T-helper 9 cell (primary cell): ENCODE measurements at places on chromosomes 13 and 19.

DNA sequence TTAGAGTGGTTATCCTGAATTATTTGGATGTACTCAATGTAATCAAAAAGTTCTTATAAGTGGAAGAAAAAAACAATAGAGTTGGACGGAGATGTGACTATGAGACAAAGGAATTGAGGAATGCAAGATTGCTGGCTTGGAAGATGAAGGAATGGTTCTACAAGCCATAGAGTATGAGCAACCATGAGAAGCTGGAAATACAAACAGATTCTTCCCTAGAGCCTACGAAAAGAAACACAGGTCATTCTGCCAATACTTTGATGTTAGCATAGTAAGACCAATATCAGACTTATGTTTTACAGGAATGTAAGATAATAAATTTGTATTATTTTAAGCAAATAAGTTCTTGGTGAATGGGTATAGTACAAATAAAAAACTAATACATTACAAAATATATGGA is 249.2 kb downstream of the DIAPH3 start:
- no peak for DNase-seq

DNA sequence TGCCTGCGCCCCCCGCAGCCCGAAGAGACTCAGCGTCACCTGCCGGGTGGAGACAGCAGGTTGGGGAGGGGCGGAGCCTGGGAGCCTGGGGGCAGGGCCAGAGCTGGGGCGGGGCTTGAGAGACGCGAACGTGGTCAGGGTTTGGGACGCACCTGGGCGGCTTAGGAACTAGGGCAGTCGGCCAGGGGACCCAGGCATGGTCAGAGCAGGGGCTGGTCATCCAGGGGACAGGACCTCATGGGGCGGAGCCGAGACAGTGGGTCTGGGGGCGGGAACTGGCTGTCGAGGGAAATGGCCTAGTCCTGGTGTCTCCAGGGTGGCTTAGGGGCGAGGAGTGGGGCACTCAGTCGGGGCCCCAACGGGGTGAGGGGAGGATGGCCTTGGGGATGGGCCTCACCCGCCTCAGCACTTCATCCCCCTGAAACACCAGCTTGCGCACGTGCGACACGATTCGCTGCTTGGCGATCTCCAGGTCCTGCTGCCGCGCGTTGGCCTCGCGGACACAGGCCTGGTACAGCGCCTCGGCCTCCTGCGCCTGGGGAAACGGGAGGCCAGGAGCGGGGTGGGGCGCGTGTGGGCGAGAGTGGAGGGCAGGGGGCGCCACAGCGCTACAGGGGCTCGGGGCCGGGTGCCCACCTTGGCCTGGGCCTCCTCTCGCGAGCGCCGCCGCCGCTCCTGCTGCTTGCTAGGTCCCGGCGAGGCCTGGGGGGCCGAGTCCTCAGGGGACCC is 5.8 kb downstream of the GMIP start:
- no peak for DNase-seq

- no peak for DNase-seq
These were observed 88.9 kb downstream of the KDM4B start for GRCh38 chr19:5057860-5058259.

DNA sequence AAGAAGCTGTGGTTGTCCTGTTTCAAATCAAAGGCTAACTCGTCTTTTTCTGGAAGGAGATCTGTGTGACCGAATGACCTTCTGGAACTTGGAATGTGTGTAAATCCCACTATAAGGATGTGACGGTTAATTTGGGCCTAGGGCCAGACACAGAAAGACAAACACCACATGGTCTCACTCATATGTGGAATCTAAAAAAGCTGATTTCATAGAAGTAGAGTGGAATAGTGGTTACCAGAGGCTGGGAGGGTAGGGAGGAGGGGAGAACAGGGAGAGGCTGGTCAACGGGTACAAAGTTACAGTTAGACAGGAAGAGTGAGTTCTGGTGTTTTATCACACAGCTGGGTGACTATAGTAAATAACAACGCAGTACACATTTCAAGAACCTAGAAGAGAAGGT is 39.3 kb upstream of the RGCC start:
- DNase-seq, result no peak

DNA sequence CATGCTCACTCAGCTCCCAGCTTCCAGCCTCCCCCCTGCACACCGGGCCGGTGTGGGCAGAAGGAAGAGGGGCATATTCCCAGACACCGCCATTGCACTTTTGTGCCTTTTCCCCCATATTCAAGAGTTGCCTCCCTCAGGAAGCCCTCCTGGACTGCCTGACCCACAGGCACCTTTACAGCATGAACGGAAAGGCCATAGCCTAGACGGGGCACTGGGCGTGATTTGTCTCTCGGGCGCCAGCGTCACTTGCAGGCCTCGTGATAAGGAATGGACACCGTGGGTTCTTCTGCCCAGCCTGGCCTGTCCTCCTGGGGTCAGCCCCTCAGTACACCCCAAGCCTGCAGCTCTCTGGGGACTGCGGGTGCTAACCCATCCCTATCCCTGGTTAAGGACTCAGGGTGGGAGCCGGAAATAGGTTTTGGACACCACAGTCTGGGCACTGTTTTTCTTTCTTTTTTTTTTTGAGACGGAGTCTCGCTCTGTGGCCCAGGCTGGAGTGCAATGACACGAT is 933 bp upstream of the UQCR11 start:
- no peak for DNase-seq

DNA sequence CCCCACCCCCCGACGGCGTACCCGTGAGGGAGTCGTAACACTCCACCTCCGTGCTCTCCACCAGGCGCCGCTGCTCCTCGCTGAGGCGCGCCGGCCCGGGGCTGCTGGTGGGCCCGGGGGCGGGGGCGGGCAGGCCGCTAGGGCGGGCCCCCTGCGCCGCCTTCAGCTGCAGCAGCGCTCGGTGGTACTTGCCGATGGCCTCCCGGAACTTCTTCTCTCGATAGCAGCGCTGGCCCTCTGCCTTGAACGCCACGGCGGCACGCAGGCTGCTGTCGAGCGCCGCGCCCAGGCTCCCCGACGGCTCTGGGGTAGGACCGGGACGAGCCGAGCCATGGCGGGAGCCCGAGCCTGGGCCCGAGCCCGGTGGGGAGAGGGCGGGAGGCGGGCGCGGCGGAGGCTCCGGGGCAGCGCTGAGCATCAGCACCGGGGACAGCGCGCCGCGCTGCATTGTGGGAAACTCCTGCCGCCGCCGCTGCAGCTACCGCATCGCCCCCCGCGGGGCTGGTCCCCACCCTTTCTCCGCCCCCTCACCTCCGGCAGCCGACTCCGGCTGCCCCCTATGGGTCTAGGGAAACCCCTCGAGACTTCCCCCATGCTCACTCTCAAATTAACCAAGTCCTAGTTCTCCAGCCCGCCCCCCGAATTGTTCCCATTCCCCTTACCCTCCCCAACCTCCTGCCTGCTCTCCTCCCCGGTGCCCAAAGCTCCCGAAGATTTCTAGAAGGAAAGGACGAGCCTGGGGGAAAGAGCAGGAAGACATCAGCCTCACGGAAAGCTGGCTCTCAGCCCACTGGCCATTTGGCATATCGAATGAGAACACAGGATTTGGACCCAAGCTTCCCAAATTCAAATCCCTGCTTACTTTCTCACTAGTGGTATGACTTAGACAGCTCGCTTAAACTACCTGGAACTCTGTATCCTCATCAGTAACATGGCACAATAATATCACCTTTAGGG is at the start of gene TTC9B:
TSS of gene TTC9B (minus strand) at position 451 of the 957 bp plus-strand sequence. CDS start at position 448, 3 bp downstream.
- peak; percentile 37 for DNase-seq

DNA sequence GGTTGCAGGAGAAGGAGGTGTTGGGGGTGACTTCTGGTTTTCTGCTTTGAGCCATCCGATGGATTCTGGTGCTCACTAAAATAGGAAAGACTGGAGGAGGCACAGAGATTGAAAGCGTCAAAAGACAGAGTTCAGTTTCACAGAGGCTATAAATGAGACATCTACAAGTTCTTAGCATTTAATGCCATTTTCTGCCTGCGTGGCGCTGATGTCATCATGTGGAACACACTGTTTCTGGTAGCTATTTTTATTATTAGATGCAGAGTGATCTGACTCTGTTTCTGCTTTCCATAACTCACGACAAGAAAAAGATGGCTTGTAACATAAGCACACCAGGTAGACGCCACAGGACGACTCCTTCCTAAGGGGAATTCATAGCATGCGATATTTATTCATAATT is 3.3 kb upstream of the SLC39A3 start:
- DNase-seq, result no peak

- DNase-seq, result no peak
These were observed 25.7 kb downstream of the CCDC70 start for GRCh38 chr13:51887468-51887867.

GRCh38 chr19:9735986-9736385 is 32.6 kb downstream of the ZNF846 start:
- no peak for DNase-seq

- DNase-seq, result no peak
These were observed 3.1 kb downstream of the A1BG start for GRCh38 chr19:58350001-58350861.

GRCh38 chr19:291006-291521 is at the start of gene PLPP2:
Gene PLPP2 (minus strand): TSS chr19:291403. CDS start chr19:291336, 67 bp downstream.
- no peak for DNase-seq

- no peak for DNase-seq
These were observed 211.5 kb downstream of the URI1 start for GRCh38 chr19:30153326-30154210.

DNA sequence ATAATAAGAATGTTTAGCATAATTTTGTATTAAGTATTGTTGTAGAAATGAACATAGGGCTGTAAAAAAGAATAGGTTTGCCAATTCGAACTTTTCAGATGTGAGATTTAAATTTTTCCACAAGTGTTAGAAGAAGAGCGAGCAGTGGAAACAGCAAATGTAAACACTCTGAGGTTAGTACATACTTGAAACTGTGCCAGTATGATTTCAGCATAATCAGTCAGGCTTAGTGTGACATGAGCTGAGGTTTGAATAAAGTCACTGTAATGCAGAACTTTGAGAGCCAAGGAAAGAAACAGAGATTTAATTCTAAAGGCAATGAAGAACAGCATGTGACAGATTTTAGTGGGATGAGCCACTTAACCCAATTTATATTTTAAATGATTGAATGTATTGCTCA is 2166.4 kb downstream of the PCDH9 start:
- no peak for DNase-seq

DNA sequence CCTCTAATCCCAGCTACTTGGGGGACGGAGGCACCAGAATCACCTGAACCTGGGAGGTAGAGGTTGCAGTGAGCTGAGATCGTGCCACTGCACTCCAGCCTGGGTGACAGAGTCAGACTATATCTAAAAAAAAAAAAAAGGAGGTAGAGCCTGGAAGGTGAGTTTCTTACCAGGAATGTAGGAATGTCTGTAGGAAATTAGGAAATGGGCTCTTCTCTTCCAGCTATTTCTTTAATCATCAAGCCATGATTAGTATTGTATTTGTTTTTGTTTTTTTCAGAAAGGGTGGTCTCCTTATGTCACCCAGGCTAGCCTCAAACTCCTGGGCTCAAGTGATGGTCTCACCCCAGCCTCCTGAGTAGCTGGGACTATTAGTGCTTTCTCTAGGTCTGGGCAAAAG is 26.3 kb upstream of the SERP2 start:
- no peak for DNase-seq

- no peak for DNase-seq
These were observed 28.4 kb upstream of the TIMM44 start for GRCh38 chr19:7971553-7972520.

- DNase-seq, result no peak
These were observed 30.5 kb downstream of the TNFSF14 start for GRCh38 chr19:6639439-6639838.

GRCh38 chr13:63403733-63404132 is 1988.1 kb upstream of the PCDH20 start:
- no peak for DNase-seq

- no peak for DNase-seq
These were observed 58.2 kb upstream of the USE1 start for GRCh38 chr19:17156947-17157302.

- DNase-seq, result no peak
These were observed 733.5 kb upstream of the SGCG start for GRCh38 chr13:22447132-22447886.

- no peak for DNase-seq
These were observed 232.6 kb upstream of the HTR2A start for GRCh38 chr13:47129461-47129860.

DNA sequence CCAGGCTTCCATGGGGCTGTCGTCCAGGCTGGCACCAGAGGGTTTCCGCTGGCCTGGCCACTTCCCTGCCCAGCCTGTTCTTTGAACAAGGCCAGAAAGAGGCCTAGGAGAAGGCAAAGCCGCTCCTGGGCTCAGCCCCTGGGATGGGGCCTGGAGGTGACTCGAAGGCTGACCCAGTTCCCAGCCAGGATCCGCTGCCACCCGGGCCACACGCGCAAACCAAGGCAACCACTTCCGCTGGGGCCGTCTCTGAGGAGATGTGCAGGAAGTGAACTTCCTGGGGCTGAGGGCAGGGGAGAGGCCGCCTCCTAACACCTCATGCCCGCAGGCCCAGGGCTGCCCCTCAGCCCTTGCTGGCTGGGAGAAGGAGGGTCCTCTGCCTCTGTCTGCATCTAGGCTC is 15.2 kb downstream of the PLEKHF1 start:
- DNase-seq, result peak; percentile 81

DNA sequence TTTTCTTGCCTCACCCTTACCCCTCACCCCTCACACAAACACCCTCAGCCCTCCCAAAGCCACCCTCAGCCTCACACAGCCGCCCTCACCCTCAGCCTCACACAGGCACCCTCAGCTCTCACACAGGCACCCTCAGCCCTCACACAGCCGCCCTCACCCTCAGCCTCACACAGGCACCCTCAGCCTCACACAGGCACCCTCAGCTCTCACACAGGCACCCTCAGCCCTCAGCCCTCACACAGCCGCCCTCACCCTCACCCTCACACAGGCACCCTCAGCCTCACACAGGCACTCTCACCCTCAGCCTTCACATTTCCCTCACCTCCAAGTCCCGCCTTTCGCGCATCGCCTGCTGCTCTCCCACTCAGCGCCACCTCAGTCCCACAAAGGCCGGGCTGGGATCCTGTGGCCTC is 287 bp upstream of the ZSCAN22 start:
- DNase-seq, result no peak

DNA sequence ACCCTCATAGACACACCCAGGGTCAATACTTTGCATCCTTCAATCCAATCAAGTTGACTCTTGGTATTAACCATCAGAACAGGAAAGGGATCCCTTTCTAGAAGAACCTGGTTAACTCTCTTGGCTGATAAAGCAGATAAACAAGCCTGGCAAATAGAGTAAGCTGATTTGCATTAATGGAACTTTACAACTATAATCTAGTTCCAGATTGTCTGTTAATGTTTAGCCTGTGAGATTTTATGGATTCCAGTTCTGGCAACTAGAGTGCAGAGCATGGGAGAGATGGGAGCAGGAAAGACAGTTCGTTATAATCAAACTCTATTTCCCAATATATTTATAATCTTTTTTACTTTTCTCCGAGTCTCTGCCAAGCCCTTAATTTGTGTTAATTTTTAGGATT is 272.6 kb upstream of the KLHL1 start:
- no peak for DNase-seq

GRCh38 chr13:99033814-99034213 is 56.0 kb upstream of the DOCK9 start:
- no peak for DNase-seq

GRCh38 chr19:53463263-53463662 is 4.3 kb upstream of the ZNF813 start:
- no peak for DNase-seq

GRCh38 chr13:40662866-40663265 is 3.6 kb downstream of the FOXO1 start:
- no peak for DNase-seq
